ENCODE measurements at places on chromosomes 13 and 19.

- no peak for DNase-seq
Measured at GRCh38 chr13:46536341-46536740, 16.6 kb upstream of the LRCH1 start.

- DNase-seq: peak; percentile 53
Measured at GRCh38 chr19:47351548-47351947, 2.4 kb downstream of the DHX34 start.

- DNase-seq: no peak
Measured at GRCh38 chr13:60143775-60144174, 20.0 kb downstream of the DIAPH3 start.

GRCh38 chr19:41339936-41340335 lies 13.8 kb downstream of the TGFB1 start:
- DNase-seq: peak; percentile 54

DNA sequence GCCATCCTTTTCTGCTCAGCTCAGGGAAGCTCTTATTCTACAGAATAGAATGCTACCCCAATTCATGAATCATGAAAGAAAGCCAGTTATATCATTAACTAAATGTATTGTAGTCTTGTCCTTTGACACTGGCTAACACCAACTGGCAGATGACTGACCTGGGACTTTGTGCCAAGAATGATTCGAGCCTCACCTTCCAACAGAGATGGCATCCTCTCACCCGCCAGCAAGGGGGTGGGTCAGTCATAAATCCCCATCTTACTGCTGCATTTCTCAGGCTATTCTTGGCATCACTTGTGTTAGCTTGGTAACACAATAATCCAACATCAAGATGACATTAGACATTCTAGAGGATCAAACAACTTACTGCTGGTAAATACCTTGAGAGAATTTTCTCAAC lies 1239.8 kb upstream of the MIR17HG start:
- no peak for DNase-seq

GRCh38 chr13:113825841-113826240 lies 38.0 kb downstream of the GAS6 start:
- DNase-seq: no peak

GRCh38 chr13:112961457-112962369 lies 7.3 kb upstream of the MCF2L start:
- DNase-seq: no peak

DNA sequence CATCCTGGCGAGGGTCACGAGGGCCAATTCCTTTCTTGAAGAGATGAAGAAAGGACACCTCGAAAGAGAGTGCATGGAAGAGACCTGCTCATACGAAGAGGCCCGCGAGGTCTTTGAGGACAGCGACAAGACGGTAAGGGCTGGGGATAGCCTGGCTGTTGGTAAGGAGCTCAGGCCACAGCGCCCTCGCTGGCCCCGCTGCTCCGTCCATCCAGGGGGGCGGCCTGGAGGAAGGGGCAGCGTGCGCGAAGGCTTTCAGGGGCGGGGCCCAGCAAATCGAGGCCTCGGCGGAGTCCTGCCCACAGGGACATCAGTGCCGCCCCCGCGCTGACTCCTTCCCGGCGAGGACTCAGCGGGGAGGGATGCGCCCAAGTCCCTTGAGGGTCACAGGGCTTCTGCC lies 6.9 kb downstream of the F10 start:
- DNase-seq: no peak

DNA sequence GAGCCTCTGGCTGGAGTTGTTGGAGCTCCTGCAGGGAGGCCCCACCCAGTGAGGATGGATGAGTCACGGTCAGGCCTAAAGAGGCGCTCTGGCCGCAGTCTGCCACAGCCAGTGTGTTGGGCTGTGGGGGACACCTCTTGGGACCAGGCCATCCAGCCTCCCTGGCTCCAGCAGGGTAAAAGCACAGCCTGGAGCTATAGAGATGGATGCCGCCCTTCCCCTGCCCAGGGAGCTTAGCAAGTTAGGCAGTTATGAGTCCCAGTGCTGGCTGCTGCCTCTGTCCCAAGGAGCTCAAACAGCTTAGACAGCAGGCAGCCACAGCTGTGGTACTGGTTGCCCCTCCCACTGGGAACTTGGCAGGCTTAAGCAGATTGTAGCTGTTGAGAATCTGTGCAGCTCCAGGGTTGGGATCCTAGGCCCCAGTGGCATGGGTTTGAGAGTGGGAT lies 100.9 kb downstream of the NDFIP2 start:
- peak; percentile 64 for DNase-seq

GRCh38 chr19:51440846-51441409 lies 17.3 kb downstream of the SIGLEC8 start:
- DNase-seq: no peak

DNA sequence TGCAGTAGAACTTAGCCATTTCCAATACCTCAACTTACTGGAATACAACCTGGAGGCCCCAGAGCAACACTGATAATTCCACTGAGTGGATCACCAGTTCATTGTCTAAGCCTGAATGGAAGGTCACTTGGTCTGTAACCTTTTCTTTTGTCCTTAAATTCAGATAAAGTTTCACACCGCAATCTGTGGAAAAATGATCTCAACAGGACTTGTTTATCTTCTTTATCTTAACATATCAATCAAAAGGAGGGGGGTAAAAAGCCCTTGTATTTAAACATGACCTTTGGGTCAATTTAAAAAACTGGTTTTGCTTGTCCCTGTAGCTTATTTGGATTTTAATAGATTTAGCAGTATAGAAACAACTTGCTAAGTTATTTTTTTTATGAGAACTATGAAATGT lies 21.6 kb downstream of the SAE1 start:
- no peak for DNase-seq

GRCh38 chr13:110309661-110310524 lies 2.8 kb downstream of the COL4A2 start:
- no peak for DNase-seq

- no peak for DNase-seq
Measured at GRCh38 chr13:110726726-110727125, 13.2 kb downstream of the ING1 start.

GRCh38 chr19:13644645-13645044 lies 119.7 kb upstream of the MRI1 start:
- DNase-seq: no peak

- DNase-seq: no peak
Measured at GRCh38 chr13:32609428-32609827, 23.2 kb downstream of the PDS5B start.

DNA sequence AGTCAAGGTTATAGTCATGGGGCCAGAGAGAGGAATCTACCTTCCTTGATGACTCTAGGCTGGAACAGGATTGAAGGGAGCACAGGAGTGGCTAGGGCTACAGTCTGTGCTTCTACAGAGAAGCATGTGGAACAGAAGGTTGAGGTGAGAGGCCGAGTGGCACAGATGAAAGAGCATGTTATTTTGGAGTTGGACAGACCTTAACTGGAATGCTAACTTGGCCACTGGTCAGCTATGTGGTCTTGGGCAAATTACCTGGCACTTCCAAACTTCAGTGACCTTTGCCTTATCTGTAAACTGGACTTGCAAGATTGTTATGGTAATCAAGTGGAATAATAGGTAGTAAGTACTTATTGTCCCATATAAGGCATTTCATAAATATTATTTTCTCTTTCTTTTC lies 252.7 kb downstream of the KCNRG start:
- DNase-seq: no peak

DNA sequence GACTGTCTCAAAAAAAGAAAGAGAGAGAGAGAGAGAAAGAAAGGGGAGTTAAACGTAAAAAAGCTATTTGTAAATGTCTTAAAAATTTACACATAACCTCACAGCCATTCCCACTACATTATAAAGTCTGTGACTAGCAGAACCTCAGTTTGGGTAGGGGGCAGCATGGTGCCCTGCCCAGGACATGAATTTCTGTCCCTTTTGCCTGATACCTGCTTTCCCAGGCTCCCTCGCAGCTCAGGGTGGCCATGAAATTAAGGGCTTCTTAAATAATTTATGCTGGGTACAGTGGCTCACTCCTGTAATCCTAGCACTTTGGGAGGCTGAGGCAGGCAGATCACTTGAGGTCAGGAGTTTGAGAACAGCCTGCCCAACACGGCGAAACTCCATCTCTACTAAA lies 4.8 kb downstream of the IFNL1 start:
- no peak for DNase-seq

- no peak for DNase-seq
Measured at GRCh38 chr19:7393459-7393858, 44.7 kb downstream of the ARHGEF18 start.

DNA sequence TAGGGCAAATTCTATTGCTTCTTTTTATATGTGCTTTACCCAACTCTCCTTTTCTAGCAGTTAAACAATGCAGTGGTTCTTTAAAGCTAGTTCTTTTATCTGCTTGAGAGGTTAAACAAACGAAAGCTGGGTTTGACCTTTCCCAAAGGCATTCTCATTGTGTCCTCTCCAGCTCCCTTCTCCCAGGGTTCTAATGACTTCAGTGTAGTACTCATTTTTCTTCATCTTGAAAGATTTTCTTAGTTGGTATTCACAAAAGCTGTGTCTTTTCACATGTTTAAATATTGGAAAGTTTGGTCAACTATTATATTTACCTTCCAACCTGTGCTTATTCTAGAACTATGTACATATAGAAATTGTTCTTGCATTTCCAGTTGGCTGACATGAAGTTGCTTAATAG lies 1.5 kb downstream of the WASF3 start:
- DNase-seq: no peak

- no peak for DNase-seq
Measured at GRCh38 chr13:29260684-29261083, 334.8 kb downstream of the SLC7A1 start.

DNA sequence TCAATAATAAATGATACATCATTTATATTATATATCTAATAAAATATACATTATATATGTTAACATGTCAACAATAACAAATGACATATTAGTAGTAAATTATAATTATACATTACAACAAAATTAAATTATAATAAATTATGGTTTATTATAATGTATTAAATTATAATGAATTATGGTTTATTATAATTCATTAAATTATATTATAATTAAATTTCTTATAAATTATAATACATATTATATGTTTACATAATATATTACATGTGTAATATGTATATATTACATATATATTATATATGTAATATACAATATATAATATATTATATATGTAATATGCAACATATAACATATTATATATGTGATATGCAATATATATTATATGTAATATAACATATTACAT lies 20.5 kb downstream of the C3 start:
- DNase-seq: no peak

- DNase-seq: no peak
Measured at GRCh38 chr13:108225440-108225839, 7.2 kb downstream of the ABHD13 start.

- no peak for DNase-seq
Measured at GRCh38 chr19:13122275-13122878, 4.3 kb downstream of the NACC1 start.

DNA sequence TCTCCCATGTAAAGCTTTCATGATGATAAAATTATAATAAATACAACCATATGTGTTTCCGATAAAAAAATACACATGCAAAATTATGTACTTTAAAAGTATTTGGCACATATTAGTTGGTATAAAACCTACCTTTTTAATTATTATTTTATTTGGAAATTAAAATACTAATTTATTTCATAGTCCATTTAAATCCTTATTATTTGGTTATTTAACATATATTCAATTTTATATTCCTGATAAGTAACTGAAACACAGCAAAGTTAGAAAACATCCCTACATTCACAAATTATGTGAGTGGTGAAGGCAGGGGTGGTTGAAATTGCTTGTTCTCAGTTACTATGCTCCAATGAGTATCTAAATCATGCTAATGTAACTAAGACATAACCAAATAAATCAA lies 920.5 kb downstream of the SLITRK1 start:
- no peak for DNase-seq

DNA sequence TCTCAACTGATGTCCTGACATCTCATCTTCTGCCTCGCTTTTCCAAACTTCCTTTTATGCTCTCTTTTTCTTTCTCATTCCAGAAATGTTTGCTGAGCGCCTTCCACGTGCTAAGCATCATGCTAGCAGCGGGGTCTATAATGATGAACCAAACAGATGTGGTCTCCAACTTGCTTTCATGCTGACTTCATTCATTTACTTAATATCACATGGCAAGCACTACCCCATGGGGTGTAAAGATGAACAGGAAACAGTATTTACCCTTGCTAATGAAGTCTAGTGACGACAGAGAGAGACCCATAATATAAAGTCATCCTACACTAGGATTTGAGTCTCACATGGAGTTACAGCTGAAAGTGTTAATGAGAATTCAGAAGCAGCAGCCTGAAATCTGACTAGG lies 21.6 kb upstream of the URAD start:
- DNase-seq: no peak

DNA sequence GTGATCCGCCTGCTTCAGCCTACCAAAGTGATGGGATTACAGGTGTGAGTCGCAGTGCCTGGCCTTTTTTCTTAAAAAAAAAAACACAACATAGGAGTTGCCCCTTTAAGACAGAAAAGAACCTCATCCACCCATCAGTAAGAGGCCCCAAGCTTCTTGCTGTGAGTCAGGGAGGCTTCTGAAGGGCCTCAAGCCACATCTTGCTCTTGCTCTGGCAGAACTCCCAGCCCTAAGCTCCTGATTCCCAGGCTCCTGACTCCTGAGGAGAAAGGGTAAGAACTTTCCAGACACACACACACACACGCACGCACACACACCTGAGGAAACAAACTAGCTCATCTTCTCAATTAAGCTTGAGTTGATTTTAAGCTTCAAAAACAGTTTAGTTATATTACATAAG lies 6.9 kb downstream of the ETFB start:
- peak; percentile 87 for DNase-seq

DNA sequence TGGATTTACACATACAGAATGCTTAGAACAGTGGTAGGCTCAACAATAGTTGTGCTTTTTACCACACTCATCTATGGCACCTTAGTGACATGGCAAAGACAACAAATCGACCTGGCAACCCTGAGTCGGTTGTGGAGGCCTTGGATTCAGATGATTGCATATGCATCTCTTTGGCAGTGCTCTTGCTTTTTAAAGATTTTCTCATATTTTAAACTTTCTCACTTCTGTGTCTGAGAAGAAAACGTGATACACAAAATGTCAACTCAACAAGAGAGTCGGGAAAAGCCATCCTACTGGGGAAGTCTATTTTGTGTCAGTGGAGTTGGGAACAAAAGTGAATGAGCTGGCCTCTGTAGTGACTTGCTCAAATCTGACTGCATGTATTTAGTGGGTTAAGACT lies 85.8 kb downstream of the ATP8A2 start:
- no peak for DNase-seq
